ENCODE measurements at places on chromosomes 5 and 9.

DNA sequence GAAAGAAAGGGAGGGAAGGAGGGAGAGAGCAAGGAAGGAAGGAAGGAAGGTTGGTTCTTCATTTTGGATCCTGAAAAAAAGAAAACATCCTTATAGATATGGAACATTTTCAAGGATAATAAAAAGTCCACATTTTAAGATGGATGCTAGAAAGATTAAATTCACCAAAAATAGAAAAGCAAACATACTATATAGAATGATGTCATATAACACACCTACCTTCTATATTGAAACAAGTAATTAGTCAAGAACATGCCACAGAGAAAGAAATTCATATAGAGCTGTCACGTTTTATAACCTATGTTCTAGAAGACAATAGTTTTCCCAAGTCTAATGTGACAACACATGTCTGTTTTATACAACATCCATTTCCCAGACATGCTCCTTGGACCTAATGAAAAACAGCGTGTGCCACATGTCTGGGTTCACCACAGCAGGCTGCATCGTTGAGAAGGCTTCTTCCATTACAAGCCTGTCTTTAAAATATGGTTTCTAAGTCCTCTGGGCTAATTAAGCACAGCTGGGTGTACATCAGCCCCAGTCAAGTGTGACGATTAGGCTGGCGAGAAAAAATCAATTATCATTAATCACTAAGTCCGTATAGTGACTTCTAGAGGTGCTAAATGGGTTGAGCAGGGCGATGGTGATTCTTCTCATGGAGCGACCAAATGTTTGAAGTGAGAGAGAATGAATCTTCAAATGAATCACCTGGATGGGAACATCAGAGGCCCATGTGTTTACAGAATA lies 301.8 kb downstream of the TLE1 start:
- no peak for DNase-seq

- no peak for DNase-seq
Observed at GRCh38 chr9:91342575-91342974, 19.1 kb downstream of the AUH start.

DNA sequence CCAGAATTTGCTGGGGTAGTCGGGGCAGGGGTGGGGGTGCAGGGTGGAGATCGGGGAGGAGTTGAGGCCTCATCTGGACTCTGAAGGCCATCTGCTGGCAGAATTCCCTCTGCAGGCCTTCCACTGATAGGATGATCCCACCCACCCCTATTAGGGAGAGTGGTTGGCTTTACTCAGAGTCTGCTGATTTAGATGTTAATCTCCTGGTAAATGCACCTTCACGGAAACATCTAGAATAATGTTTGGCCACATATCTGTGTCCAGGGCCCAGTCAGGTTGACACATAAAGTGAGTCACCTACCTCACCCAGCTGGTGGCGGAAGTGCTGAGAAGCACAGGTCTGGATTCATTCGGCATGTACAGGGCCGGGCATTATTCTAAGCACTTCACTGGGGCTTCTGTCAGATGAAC lies 50.0 kb downstream of the DAPK1 start:
- no peak for DNase-seq

DNA sequence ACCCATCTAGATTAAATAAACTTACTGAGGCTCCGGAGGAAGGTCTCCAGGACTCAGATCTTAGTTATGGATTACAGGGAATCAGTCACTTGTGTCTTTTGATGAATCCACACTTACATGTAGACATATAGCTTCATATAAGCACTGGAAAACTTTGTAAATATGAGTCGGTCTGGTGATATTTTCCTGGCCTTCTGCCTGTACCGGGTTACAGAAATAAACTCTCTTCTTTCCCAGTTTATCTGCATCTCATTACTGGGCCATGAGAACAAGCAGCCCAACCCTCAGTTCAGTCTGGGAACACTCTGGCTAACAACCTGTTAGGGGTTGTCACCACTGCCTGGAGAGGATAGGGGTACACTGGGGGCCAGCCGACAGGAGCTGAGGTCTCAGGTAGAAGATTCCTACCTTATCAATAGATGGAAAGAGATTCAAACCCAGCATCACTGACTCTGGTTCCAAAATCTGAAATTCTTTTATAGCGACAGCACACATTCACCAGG lies 59.1 kb downstream of the THBS4 start:
- no peak for DNase-seq

DNA sequence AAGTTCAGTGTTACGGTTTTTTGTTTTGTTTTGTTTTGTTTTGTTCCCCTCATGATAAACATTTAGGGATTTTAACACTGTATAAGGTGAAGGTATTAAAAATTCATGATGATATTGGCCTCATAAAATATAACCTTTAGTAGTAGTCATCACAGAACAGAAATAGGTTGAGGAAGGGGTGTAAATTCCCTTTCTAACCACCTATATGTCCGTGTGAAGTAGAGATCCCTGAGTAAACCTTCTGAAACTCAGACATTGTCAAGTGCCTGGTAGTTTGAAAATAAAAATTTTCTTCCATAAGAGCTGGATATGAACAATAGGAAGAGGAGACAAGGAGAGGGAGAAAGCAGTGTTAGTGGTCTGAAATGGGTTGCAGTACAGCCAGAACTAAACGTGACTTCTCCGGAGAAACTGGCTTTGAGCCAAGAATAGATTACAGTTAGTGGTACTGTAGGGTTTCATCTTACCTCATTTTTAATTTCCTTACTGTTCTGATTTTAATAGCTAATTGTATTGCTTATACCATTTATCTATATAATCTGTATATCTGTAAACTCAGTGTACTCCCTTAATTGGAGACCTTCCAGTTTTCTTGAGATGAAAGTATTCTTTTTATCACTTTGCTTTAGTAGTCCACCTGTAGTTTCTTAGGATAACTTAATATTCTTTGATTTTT lies 18.3 kb downstream of the UGCG start:
- peak; percentile 67 for DNase-seq

DNA sequence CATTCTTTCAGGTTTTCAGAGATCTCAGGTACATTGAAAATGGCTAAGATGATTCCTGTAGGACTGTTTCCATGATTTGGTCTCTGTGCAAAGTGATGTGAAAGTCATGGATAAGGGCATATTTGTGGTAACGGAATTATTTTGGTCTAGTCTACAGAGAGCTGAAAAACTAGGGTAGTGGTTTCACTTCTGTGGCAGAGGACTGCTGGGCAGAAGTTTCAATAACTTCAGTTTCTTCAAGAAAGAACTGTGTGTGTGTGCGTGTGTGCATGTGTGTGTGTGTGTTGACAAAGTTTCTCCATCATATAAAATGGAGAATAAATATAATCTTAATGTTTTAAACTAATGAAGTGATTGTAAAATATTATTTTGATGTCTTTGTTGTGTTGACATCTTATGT lies 4.3 kb downstream of the CNOT8 start:
- no peak for DNase-seq

GRCh38 chr9:79555474-79556089 lies 16.2 kb upstream of the TLE4 start:
- no peak for DNase-seq

DNA sequence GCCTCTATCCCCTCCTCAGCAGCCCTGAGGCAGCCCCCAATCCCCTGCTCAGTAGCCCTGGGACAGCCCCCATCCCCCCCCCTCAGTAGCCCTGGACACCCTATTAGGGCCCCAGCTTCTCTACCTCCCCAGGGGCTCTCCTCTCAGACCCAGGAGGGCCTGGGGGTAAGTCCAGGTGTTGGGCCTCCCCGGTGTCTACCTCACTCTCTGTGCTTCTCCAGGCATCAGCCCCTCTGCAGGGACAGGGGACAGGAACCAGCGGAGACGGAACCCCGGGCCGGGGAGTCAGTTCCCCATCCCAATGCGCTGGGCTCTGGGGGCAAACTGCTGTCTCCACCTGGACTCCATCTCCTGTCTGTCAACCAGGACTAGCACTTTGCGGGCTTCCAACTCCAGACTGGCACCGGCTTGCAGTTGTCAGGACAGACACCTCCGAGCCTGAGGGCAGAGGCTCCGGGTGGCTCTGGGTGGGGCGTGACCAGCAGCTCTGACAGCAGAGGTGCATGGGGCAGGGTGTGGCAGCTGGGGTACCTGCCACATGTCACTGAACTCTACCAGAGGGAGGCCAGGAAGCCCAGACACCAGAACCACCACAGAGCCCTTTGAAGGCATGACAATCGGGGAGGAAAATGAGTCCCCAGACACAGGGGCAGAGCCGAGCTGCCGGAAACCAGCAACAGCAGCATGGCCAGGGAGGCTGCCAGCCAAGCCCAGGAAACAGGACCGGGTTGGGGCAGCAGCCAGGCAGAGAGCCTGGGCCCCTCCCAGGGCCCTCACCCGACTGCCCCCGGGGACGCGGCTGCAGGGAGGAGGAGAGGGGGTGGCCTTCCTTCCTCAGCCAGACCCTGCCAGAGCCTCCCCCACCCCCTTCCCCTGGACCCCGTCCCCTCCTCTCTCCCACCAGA lies 17.7 kb upstream of the UBAC1 start:
- no peak for DNase-seq

- DNase-seq, result no peak
Observed at GRCh38 chr5:112200131-112200530, 218.9 kb downstream of the EPB41L4A start.

DNA sequence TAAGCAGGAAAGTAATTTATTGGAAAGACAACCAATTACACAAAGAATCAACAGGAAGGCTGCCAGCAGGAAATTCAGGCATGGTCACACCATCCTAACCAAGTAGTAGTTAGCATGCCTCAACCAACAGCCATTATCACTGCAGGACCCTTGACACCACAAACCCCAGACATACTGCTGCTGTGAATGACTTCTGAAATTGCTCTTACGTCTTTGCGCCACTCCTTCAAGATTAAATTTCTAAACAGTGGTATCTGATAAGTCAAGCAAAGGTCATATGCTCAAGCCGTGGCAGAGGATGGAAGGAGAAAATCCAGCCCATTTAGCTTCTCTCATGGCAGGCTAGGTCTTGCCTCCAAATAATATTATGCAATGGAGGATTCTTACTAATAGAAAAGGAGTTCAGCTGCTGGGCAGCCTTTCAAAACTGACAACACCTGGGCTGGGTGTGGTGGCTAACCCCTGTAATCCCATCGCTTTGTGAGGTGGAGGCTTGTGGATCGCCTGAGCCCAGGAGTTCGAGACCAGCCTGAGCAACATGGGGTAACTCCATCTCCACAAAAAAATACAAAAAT lies 5.0 kb upstream of the PTGER4 start:
- DNase-seq, result no peak

GRCh38 chr5:103475629-103476240 lies 86.9 kb downstream of the NUDT12 start:
- peak; percentile 28 for DNase-seq

- no peak for DNase-seq
Observed at GRCh38 chr5:14305045-14305444, 161.9 kb downstream of the TRIO start.

DNA sequence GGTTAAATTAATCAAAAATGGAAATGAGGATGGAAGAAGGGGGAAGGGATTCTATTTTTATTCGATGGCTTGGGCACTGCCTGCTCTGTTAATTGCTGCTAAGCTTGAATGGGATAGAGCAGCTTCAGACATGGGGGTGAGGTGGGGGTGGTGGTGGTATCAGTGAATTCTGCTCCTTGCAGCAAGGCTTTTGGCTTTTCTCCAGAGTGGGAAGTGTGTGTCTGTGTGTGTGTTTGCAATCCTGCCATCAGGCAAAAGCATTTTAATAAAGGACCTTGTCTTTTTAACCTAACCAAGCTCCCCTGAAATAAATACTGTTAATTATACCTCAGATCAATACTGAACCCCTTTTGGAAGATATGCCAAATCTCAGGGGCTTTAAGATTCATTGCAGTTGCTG lies 110.9 kb upstream of the GPR151 start:
- no peak for DNase-seq

DNA sequence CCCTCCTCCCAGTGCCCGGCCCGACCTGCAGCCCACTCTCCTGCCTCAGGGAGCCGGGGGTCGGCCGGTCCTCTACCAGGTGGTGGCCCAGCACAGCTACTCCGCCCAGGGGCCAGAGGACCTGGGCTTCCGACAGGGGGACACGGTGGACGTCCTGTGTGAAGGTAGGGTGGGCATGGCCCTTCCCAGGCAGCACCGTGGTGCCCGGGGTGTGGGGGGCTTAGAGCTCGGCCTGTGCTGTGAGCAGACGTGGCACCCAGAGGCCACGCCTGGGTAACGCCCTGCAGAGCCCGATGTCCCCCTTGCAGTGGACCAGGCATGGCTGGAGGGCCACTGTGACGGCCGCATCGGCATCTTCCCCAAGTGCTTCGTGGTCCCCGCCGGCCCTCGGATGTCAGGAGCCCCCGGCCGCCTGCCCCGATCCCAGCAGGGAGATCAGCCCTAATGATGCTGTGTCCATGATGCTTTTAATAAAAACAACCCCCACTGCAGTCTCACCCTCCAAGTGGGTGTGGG lies 7.2 kb downstream of the ENTPD8 start:
- DNase-seq, result no peak

DNA sequence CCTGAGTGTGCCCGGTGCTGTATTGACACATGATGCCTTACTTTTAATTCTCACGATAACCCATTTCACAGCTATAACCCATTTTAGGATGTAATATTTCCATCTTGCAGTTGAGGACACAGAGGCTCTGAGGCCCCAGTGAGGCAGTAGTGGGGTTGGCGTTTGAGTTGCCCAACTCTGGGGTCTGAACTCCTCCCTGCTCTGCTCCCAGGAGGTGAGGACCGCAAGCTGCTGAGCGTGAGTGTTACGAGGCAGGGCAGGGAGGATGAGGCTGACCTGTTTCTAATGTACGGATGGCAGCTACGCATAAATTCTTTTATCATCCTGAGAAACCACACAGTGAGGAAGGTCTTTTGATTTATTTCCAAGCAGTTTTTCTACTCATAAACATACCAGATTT lies 11.4 kb downstream of the LRRC8A start:
- DNase-seq, result no peak

- no peak for DNase-seq
Observed at GRCh38 chr9:107960916-107961315, 471.3 kb upstream of the KLF4 start.

- DNase-seq, result no peak
Observed at GRCh38 chr9:28155671-28156070, 582.4 kb upstream of the C9orf72 start.

DNA sequence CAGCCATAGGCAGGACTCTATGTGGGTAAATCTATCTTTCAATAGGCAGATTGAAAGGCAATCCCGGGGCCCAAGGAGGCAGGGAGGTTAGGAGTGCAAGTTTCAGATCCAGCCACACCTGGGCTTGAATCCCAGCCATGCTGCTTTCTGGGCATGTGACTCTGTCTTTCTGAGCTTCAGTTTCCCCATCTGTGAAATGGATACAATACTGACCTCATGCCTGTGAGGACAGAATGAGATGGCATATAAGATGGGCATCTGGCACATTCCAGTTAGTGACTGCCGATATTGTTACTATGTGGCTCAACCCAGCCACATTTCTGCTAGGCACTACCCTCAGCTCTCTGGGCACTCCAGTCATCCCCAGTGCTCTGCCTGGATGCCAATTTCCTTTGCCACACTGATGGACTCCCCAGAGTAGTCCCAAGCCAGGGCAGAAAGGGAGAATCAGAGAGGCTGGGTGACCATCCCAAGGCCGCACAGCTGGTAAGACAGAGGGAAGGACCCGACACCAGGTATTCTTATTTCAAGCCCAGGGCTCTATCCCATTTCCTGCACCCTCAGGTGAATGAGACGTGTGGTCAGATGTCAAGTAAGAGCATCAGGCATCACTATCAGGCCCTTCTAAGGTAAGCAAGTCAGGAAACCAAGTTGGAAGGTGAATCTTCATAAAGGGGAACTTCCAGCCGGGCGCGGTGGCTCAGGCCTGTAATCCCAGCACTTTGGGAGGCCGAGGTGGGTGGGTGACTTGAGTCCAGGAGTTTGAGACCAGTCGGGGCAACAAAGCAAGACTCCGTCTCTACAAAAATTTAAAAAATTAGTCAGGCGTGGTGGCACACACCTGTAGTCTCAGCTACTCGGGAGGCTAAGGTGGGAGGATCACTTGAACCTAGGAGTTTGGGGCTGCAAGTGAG lies 38.7 kb downstream of the SH3PXD2B start:
- no peak for DNase-seq

GRCh38 chr9:12853051-12853450 lies 78.2 kb downstream of the LURAP1L start:
- no peak for DNase-seq

Measured in NCI-H510A treated with DMSO at 0.1 percent for 48 hours (cell line).